ENCODE measurements at places on chromosomes 7 and 10.

- DNase-seq, result no peak
These were observed 29.3 kb downstream of the ASNS start for GRCh38 chr7:97842772-97843345.

DNA sequence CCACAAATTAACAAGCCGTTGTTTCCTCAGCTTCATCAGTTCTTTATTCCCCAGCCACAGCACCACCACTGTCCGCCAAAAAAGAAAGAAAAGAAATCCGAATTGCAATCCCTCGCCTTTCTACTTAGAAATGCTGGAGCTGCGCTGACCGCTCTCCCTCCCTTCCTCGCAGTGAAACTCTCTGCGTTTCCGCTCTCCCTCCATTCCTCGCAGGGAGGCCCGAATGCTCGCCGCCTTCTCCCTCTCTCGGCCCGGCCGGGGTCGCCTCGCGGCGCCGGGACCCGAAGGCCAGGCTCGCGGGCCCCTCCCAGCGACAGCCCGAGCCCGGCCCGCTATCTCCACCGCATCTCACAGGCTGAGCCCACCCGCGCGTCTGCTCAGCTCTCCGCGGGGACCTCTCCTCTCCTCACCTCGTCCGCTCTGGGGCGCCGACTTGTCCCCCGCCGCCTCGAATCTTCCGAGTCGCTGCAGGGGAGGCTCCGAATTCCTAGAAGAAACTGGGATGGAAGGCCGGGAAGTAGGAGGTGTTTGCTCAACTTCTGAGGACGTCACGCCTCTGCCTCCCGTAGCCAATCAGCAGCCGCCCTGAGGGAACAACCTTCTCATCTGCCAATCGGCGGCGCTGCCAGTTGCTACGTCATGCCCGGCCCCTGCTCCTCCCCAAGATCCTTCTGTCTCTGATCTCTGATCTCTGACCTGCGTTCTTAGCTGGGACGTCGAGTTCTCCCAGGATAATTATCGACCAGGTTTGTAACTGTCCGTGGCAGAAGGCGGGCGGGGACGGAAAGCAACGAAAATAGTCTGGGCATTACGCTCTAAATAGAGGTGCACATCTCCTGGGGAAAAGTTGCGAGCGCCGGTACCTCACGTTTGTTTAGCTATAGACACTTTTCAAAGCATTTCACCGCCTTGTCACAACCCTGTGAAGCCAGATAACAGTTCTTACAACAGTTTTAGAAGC is at the start of gene AASS:
Gene AASS (minus strand): TSS at position 499 of the 961 bp plus-strand sequence. CDS start 10,523 bp downstream, outside the sequence.
- DNase-seq, result peak; percentile 74

GRCh38 chr7:38615665-38616064 is 15.5 kb downstream of the AMPH start:
- no peak for DNase-seq

DNA sequence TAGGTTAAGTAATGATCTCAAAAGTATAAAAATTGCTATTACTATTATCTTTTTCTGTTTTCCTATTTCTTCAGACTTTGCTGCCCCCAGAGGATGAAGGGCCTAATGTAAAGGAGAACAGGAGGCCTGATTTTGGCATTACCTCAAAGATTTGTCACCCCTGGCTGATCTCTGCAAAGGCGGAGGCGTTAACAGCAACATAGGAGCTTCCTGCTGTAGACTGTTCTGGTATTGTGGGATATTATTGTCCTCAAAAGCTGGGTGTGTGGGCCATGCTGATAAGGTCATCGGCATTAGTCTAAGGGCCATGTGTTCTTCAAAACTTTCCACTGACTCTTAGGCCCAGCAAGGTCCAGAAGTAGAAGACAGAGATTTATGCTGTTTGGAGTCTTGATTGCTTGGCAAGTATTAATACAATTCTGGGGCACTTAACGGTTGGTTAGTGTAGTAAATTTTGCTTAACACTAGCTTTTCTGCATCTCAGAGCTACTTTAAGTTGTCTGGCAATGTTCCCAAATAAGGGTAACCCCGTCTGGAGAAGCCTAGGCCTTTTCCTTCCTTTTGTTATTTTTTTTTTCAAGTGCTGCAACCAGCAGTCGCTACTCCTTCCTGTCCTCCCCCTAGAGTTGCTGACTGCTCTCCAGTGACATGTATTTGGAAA is 14.0 kb upstream of the ENTPD1 start:
- no peak for DNase-seq

GRCh38 chr10:110389255-110389654 is 84.5 kb upstream of the SMNDC1 start:
- no peak for DNase-seq

GRCh38 chr10:5391790-5392189 is 12.8 kb downstream of the TUBAL3 start:
- no peak for DNase-seq

DNA sequence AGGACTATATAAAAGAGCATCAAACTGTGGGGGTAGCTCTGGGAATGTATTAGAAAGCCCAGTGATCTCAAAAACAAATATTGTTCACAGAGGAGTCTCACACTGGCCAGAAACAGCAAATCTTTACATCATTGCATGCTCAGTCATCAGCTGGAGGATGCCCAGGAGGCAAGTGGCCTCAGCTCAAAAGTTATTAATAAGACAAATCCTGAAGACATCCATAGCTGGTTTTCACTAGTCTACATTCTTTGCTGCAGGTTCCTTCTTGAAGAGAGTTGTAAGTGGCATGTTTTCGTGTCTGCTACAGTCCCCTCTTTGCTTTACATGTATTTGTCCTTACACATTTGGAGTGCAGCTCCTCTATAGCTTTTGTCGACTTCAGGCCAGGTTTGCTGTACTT is 8.6 kb upstream of the CCDC7 start:
- DNase-seq, result no peak

- no peak for DNase-seq
These were observed 103.2 kb downstream of the ADCY1 start for GRCh38 chr7:45677311-45677900.

- DNase-seq, result no peak
These were observed 266.3 kb downstream of the PPP1R3A start for GRCh38 chr7:113652501-113652900.

GRCh38 chr10:69334302-69335062 is 56.2 kb downstream of the HK1 start:
- DNase-seq, result no peak

DNA sequence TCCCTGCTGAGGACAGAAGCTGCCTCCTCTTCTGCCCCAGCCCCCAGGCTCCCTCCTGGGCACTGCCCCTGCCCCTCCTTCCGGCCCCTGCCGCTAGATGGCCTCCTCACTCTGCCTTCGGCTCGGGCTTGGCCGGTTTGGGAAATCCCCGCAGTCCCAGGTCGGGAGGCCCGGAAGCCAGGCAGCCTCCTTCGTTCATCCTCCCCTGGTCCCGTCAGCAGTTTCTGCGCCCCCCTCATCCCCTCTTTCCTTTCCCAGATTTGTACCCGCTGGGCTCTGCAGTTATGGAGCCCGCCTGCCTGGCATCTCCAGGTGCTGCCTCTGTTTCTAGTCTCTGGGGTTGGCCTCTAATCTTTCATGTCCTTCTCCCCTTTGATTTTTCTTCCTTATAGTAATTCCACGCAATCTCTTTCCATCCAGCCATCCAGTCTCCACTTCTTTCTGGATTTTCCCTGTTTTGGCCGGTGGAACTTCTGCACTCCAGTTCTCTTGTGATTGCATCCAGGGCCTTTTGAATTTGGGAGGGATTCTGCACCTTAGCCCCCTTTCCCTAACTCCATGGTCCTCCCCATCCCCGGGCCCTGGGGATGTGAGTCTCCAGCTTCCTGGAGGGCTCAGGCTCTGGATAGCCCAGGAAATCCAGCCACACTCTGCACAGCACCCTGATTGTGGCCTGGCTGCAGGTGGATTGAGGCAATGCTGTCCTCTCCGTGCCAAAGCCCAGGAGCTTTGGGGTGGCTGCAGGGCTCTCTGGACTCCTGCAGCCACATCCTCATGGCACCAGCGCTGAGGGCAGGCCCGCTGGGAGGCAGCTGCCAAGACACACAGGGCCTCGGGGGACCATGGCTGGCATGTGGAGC is 3.3 kb upstream of the SHH start:
- peak; percentile 24 for DNase-seq

- no peak for DNase-seq
These were observed 102.3 kb downstream of the TWIST1 start for GRCh38 chr7:19015098-19015497.

DNA sequence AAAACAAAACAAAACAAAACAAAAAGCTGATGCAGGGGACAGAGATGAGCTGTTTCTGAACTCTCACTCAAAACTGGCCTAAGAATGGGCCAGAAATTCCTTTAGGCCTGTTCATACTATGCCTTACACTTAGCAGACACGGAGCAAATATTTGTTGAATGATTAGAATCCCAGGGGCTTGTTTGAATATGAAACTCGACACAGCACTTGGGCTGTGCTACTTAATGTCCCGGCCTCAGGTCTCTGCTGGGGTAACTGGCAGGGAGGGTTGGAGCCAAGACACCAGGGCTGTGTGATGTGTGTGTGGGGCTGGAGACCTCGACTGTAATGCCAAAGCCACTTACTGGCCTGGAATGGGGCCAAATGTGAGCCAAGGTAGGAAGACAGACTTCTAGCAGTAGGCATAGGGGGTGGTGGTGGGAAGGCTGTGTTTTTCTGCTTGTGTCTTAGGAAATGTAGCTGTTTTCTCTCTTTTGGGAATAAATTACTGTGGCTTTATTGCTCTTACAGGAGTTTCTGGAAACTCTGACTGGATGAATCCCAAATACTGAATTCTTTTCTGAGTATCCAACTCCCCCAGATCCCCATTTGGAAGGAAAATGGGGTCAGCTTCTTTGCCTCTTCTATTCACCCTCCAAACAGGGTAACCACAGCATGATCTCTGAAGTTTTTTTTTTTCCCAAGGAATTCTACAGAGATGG is 66.7 kb downstream of the EMX2 start:
- DNase-seq, result no peak

GRCh38 chr7:29275493-29275892 is 80.9 kb downstream of the CHN2 start:
- no peak for DNase-seq

GRCh38 chr10:3010334-3010733 is 57.0 kb upstream of the PFKP start:
- DNase-seq, result no peak

- no peak for DNase-seq
These were observed 330.8 kb downstream of the FGFR2 start for GRCh38 chr10:121267236-121268003.

DNA sequence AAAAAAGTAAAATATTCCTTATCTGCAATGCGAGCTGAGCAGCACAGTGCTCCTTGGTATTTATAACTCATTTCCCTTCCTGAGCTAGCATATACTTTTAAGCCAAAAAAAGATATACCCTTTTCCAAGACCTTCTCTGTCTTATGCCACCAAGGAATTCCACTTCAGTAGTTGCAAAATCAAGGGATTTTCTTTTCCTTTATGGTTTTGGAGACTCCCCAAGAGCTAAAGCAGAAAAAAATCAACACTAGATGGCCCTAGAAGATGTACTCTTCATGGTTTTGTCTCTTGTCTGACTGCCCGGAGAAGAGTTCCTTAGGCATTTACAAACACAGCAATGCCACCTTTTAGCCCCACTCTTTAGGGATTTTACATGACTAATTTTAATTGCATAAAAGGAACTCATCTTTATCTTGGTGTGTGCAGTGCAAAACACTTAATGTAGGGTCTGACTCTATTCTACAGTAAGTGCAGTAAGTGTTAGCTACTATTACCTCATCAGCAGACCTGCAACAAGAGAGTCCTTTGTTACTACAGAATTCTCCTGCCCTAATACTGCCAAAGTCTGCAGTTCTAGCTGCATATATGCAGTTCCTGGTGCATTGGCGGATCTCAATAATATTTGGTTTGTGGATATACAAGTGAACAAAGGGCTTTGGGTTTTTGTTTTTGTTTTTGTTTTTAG is 443.3 kb downstream of the GFRA1 start:
- no peak for DNase-seq

GRCh38 chr10:110209454-110209925 is 2.1 kb downstream of the MXI1 start:
- peak; percentile 89 for DNase-seq

DNA sequence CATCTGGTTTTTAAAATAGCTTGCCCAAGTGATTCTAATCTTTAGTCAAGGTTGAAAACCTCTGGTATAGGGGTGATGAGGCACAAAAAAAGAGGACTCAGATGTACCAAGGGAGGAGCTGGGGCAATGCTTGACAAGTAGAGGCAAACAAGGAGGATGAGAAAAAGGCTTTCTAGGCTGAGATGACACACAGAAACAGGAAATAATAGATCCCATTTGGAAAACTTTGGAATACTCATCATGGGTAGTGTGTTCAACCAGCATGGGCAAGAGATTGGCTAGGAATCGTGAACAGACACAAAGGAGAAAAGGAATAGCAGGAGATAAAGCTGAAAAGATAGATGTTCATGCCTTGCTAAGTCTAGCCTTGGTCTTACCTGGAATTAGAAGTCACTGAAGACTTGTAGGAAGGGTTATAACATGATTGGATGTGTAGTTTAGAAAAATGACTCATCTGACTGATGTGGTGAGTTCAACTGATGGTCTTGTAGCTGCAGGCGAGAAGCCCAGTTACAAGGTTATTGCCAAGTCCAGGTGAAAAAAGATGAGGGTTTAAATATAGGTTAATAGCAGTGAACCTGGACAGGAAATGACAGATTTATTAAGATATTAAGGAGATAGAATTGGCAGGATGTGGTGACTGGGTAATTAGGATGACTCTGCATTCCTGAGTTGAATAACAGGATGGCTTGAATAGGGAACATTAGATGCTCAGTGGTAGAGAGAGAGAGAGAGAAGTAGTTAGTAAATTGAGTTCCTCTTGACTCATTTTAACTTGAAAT is 214.0 kb upstream of the LRGUK start:
- no peak for DNase-seq

DNA sequence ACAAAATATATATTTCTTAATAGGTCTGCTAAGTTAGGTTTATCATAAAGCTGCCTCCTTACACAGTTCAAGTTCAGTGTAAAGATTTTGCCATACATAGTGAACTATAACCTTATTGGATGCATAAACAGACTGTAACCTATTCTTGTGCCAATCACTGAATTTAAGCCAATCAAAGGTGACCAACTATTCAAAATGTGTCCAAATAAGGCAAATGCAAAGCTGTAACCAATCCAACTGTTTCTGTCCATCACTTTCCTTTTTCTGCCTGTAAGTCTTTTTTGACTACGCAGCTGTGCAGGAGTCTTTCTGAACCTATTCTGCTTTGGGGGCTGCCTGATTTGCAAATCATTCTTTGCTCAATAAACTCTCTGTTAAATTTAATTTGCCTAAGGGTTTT is 11.6 kb upstream of the DNMBP start:
- no peak for DNase-seq

- no peak for DNase-seq
These were observed 68.0 kb downstream of the PDSS1 start for GRCh38 chr10:26765549-26765948.

DNA sequence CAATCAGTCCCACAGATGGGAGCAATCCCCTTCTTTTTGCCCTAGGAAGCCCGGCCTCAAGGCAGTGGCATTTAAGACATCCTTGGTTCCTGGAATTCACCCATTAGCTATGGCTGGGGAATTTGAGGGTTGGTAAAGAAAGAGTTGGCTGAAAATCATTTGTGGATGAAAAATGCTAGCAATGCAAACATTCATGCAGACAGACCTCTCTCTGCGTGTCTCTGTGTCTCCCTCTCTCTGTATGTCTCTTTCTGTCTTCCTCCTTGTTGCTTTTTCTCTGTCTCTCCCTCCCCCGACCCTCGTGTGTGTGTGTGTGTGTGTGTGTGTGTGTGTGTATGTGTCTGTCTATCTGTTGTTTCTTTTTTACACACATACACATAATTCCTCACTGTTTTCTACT is 19.4 kb downstream of the LDB3 start:
- DNase-seq, result no peak

- DNase-seq, result no peak
These were observed 184.0 kb upstream of the ADCY1 start for GRCh38 chr7:45390180-45390579.

All from CD4-positive, alpha-beta T cell (primary cell).